Endodermal cell (in vitro differentiated cells): ENCODE measurements at places on chromosomes 7 and 10.

- peak; percentile 81 for DNase-seq
Measured at GRCh38 chr10:121112579-121113384, 261.6 kb downstream of the WDR11 start.

- no peak for DNase-seq
Measured at GRCh38 chr7:127366680-127367079, 25.8 kb downstream of the ZNF800 start.

DNA sequence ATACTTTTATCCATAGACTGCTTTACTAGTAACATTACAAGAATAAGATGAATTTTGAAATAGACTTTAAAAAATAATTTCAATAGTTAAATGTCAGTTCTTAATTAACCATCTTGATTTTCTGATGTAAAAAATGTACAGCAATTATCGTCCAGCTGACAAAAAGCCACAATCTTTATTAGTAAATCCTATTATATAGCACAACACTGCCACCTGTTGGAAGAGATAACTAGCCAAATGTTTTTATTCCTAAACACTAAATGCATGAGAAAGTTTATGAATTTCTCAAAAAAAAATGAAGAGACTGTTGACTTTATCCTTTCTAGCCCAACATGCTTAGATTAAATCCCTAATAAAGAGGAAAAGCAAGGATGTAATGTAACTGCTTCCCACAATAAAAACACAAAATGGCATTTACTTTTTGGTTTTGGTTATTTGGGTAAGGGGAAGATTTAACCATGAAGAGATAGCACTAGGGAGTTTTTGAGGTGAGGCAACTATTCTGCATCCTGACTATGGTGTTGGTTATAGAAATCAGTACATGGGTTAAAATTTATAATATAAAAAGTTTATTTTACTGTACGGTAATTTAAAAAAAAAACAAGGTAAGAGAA, 8.0 kb downstream of the COA1 start:
- no peak for DNase-seq

DNA sequence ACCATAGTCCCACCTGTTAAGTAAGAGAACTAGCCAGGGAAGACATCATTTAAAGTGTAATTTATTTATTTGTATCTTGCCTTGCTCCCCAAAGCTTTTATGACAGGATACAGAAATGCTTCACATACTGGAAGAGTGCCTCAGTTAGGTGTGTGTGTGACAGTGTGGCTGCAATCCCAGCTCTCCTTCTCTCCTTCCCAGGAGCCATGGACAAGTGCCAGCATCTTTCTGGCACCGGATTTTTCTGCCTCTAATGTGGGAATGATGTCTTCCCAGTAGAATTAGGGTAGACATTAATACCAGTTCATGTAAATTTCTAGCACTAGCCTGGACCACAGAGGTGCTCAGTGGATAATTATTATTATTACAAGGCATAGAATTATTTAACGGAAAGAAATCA, 30.3 kb upstream of the ATXN7L1 start:
- no peak for DNase-seq

DNA sequence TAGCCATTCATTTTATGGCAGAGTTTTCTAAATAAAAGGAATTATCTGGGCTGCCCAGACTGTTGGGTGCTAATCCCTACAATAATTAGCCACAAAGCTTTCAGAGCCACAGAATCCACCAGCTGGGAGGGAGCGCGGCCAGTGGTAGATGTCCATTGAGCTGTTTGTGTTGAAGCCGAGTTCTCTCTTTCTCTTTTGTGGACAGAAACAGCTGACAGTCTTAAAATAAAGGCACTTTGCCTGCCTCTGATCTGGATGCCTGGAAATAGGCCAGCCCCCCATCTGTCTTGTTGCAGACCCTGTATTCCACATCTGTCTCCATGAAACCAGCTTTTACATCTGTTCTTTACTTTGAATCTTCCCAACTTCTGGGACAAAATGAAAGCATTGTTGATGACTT, 66.1 kb downstream of the MTPN start:
- DNase-seq = no peak

GRCh38 chr7:66152371-66153191, 37.9 kb downstream of the CRCP start:
- peak; percentile 79 for DNase-seq

DNA sequence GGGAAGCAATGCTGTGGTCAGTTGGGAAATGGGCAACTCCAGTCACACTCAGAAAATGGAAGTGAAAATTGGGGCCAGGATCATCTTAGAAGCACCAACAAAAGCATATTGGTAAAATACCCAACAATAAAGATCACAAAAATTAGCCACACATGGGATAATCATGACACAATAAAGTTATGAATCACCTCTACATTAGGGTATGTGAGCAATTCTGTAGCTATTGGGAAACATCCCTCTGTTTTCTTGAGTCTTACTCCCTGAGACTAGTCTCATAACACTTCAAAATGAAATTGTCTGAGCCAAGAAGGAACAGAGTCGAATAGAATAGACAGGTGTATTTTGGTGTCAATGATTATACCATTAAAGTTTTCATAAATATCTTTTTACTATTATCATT, 178.3 kb downstream of the DYNC1I1 start:
- DNase-seq = no peak

- peak; percentile 90 for DNase-seq
Measured at GRCh38 chr10:103476046-103476768, 2.8 kb downstream of the CALHM3 start.

GRCh38 chr7:1873857-1874589, 203.9 kb downstream of the ELFN1 start:
- DNase-seq = no peak

- DNase-seq = no peak
Measured at GRCh38 chr10:110864662-110865140, 7.0 kb upstream of the PDCD4 start.

GRCh38 chr10:122510326-122510725, 49.0 kb downstream of the HTRA1 start:
- DNase-seq = no peak

DNA sequence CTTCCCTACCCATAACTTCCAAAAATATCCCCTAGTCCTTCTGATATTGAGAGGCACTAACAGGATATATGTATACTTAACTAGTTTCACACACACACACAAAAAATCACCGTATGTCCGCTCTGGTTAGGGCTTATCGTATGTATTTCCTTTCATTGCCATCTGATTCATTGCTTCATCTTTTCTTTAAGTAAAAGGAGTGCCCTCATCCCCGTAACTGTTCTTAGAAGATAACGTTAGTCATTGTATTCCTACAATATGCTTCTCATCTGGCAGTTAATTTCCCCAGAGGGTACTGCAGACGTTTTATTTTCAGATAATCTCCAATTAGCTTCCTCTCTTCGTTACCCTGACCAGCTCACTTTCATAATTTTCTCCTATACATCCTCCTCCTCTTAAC, 37.3 kb downstream of the NRCAM start:
- DNase-seq = no peak

DNA sequence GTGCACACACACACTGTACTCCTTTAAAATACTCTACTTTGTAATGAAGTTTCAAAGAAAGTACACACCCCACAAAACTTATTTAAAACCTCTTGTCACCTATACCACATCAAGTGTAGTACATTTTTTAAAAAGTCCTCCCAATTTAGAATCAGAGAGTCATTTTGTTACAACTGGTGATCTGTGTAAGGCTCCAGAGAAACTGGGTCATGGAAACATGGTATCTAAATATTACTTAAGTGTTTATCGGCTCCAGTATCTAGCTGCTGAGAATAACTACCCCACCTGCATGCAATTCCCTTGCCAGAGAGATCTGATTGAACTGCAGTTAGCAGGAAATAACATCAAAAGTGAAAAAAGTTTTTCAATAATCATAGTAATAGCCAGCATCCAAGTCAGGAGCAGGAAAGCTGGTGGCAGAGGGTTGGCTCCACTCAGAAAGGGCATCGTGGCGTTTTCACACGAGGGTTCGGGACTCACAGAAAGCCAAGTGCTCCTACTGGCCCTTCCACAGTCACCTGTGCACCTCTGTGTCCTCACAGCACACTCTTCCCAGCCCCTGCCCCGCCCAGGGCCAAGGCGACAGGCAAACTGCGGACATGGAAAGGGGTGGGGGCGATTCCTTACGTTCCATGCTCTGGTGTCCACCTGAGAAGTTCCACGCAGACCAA, 6.5 kb downstream of the RGS10 start:
- DNase-seq = no peak

GRCh38 chr7:152759949-152760853, 649 bp downstream of the ACTR3B start:
- peak; percentile 58 for DNase-seq

GRCh38 chr7:87797798-87798403, 78.3 kb downstream of the SLC25A40 start:
- no peak for DNase-seq

DNA sequence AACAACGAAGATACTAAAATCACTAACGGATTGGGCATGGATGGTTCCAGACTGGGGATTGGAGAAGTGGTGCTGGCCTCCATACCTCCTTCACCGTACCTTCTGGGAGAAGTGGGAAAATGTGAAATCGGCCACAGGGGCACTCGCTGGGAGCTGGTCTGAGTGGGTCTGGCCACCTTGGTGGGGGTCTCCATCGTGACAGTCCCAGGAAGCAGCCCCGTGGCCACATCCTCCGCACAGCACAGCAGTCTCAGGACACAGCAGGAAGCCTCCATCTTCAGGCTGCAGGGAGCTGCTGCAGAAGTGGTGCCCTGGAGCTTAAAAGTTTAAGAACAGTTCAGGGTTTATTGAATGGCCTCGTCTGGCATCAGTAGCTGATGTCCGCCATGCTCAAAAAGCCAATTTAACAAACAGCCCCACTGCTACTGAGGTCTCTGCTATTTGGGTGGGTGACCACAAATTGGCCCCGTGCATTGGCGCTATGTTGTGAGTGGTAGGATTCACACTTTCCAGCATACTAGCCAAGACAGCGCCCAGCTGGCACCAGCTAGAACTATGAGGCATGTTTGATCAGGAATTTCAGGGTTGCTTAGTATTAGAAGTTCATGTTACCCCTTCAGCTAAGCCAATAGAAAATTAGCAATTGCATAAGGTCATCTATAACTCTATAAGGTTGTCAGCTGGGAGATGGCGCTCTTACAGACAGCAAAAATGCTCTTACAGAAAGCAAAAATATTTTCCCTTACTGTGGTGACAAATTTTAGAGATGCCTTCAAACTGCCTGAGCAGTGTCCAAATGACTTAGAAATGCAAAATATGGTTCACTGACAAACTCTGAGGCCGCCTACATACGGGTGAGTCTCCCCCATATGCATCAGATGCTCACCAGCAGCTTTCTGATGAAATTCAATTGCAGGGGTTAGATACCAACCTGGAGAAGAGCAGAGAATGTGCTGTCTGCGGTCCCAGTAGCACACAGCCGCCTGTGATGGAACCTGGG, 17.0 kb downstream of the PKD1L1 start:
- DNase-seq = no peak

GRCh38 chr10:73991884-73992245, 6.1 kb upstream of the VCL start:
- DNase-seq = no peak

- DNase-seq = no peak
Measured at GRCh38 chr10:131585761-131586160, 274.2 kb upstream of the TCERG1L start.

GRCh38 chr7:115976651-115977050, 53.9 kb downstream of the TFEC start:
- DNase-seq = no peak

DNA sequence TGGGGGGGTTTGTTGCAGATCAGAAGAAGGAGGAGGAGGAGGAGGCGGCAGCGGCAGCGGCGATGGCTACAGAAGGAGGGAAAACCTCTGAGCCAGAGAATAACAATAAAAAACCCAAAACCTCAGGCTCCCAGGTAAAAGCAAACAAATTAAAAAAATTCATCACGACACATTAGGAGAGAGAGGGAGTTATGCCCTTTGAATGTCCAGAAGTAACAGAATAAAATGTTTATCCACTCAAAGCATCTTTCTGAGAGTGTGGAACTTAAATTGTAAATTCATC, 717 bp downstream of the SP4 start:
- DNase-seq = no peak

DNA sequence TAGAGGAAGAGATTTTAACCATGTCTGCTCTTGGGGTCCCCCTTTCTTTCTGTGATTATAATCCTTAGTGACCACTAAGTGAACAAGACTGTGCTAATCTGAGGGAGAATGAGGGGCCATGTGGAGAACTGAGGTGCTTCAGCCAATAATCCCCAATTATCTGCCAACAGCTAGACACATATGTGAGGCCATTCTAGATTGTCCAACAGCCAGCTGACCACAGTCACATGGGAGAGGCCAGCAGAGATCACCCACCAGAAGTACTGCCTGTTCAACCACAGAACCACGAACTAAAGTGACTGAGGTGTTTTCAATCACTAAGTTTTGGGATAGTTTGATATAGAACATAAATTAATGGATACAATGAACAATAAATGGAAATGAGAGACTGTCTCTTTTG, 74.3 kb downstream of the SEMA3E start:
- DNase-seq = no peak

DNA sequence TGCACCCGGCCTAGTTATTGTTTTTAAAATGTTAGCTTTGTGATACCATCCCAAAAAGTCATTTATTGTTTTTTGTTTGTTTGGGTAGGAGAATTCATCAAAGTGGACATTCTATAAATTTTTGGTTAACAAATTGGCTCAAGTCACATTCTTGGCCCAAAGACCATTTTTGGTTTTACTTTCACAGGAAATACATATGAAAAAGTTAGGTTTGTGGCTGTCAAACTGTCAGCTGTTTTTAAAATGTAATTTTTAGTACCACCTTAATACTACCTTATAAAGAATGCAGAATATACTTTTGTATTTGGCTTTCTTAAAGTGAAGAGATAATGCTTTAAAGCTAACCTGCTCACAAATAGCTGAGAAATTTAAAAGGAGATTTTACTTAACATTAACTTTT, 25.1 kb downstream of the TMEM168 start:
- DNase-seq = no peak

GRCh38 chr7:26912933-26913536, 48.6 kb upstream of the SKAP2 start:
- no peak for DNase-seq

DNA sequence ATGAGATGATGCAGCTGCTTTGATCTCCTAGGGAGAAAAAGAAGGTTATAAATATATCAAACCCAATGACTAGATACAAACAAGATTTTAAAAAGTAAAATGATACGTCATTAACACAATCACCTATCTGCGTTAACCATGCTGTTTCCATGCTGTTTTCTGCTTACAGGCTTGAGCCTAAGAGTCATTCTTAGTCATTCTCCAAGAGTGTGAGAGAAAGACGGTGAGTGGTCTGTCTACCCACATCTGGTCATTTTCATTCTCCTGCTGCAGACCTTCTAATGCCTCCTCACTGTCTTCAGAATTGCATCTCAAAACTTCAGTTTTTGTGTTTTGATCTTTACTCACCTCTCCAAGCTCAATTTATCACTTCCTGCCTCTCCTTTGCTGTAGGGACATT, 98.0 kb upstream of the ELMO1 start:
- no peak for DNase-seq

GRCh38 chr7:30445770-30446169, 32.8 kb downstream of the NOD1 start:
- DNase-seq = no peak

GRCh38 chr10:113463777-113464176, 89.1 kb upstream of the HABP2 start:
- DNase-seq = no peak

- no peak for DNase-seq
Measured at GRCh38 chr7:116678780-116679179, 6.8 kb downstream of the MET start.

- peak; percentile 74 for DNase-seq
Measured at GRCh38 chr10:105952153-105952552, 1212.4 kb downstream of the SORCS1 start.

- no peak for DNase-seq
Measured at GRCh38 chr10:99389729-99390480, 40.5 kb downstream of the GOT1 start.
